Aorta (tissue), 5 donors: ENCODE measurements at places on chromosomes 3 and 15. TPM values are rescaled to one million over a fixed set of nuclear protein-coding genes. Genes with fewer than 3 reads are reported as not detected.
A peak's percentile ranks its signal among the peaks of the same experiment; 100 is the strongest.

DNA sequence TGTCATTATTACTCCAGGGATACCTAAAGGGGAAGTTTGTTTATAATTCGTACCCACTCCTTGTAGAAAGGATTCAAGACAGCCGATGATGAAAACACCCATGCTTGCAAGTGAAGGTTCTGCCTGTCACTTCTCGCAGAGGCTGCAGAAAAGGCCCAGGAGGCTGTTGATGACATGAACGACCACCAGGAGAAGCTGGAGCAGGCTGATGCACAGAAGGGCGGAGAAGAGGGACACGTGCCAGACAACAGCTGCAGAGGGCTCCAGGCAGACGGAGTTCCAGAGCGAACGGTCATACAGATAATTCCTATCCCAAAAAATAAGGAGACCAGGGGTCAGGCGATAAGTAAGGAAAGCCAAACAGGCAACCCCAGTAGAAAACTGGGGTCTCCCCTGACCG, 5.7 kb upstream of the DYNLT2B start:
- no peaks in the 10 kb centered on the region for H3K4me1 ChIP-seq
- H3K36me3 ChIP-seq = no peaks in the 10 kb centered on the region
- no peak overlapping the region for H3K4me3 ChIP-seq
- H3K27ac ChIP-seq = no peak overlapping the region

PRR20G gene
- total RNA-seq = not detected

- no peak for DNase-seq
- H3K4me3 ChIP-seq = no peak overlapping the region
- H3K27ac ChIP-seq = peak overlapping the region; percentile 6
- no peaks in the 10 kb centered on the region for H3K4me1 ChIP-seq
- H3K36me3 ChIP-seq = no peaks in the 10 kb centered on the region
Observed at GRCh38 chr3:11159421-11159904, 5.2 kb downstream of the HRH1 start.

CKMT1A gene
- total RNA-seq = not detected
